Astrocyte of the spinal cord (primary cell): ENCODE measurements at places on chromosomes 5 and 9.
A peak's percentile ranks its signal among the peaks of the same experiment; 100 is the strongest.

DNA sequence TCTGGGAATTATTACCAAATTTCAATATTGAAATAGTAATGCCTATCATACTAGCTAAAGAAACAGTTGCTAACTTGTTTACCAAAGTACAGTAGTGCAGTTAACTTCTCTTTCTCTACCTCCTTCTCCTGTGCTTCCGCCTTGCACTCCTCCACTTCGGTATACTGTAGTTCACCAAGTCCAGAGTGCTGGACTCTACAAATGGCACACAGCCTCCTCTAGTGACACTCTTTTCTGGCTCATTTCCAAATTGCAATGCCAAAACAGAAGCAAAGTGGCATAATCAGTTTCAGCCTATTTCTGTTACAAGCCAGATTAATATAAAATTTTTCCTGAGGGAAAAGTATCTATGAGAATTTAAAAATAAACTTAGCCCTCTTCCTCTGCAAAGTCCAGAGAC lies 86.0 kb upstream of the RASGRF2 start:
- DNase-seq = no peak

- peak; percentile 65 for DNase-seq
Measured at GRCh38 chr5:108521841-108522506, 140.1 kb upstream of the FBXL17 start.

DNA sequence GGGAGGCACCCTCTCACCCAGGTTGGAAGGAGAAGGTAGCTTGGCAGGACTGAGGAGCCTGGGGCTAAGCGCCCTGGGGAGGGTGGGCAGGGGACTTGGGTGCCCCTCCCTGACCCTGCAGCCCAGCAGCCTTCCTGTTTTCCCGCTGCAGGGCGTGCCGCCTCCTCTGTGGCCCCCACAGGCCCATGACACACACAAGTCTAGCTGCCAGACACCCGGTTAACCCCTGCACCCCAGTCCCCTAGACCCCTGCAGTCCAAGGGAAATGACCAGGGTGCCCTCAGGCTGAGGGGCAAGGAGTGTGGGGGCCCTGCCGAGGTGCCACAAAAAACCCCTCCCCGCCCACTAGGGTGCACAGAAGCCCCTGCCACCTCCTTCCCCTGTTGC lies 33.0 kb downstream of the GOLGA2 start:
- no peak for DNase-seq

GRCh38 chr9:73714294-73714693 lies 562.6 kb downstream of the ANXA1 start:
- peak; percentile 43 for DNase-seq

- peak; percentile 23 for DNase-seq
Measured at GRCh38 chr9:5586391-5586802, 42.5 kb upstream of the RIC1 start.

DNA sequence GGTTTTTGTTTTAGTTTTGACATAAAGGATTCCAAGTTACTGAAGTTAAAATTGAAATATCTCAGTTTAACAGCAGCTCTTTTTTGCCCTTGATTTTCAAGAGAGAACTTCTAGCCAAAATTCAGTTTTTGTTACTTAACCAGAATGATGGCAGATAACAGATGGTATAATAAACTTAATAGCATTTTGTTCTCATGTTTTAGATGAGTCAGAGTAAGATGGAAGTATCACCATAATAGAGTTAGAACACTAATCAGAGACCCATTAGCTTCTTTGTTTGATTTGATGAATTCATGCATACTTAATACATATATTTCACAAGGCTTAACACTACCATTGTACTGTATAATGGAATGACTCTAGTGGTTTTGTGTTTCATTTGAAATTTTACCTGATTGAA lies 11.9 kb downstream of the ZCCHC9 start:
- no peak for DNase-seq

- no peak for DNase-seq
Measured at GRCh38 chr5:980001-980588, 28.5 kb upstream of the NKD2 start.

GRCh38 chr5:143812085-143812705 lies at the start of gene HMHB1:
HMHB1 (plus strand) TSS chr5:143812161.
- no peak for DNase-seq

- DNase-seq = no peak
Measured at GRCh38 chr5:67901814-67902496, 313.6 kb upstream of the PIK3R1 start.

GRCh38 chr5:160260881-160261815 lies 31.8 kb downstream of the FABP6 start:
- peak; percentile 93 for DNase-seq

DNA sequence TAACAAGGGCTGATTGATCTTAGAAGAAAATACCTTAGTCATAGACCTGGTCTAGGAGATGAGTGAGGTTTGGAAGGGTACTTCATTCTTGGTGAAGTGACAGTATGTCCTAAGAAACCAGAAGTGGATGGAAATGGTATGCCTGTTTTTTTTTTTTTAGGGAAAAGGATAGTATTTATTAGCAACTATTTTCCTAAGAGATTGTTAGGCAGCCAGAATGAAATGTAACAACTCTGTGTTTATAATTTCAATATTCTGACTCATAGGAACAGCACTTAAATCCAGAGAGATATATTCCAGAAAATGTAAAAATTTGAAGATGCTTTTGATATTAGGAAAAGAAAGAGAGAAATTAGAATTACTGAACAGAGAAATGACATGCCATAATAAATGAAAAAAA lies 21.2 kb upstream of the ARL14EPL start:
- no peak for DNase-seq

GRCh38 chr5:137393196-137393993 lies 105.7 kb downstream of the SPOCK1 start:
- DNase-seq = no peak

DNA sequence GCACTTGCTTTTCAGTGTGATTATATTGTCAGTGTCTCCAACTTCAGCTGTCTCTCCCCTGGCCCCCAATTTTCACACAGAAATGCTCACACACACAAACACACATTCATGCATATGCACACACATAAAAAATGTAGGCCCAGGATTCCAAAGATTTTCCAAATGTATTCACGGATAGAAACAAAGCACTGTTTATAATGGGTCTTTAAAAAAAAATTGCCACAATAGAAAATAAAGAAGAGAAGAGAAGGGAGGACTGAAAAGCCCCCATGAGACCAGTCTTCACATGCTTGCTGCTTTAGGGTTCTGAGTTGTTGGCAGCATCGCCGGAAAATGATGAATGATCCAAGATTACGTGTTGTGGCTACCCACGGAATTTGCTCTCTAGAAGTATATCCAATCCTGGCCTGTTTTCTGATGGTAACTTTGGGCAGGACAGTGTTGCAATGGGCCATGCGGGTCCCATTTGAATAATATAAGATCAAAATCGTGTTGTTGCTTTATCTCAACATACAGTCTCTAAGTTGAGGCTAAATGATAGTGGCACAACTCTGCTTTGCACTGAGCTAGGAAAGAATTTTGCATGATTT lies 36.2 kb upstream of the ACO1 start:
- no peak for DNase-seq

DNA sequence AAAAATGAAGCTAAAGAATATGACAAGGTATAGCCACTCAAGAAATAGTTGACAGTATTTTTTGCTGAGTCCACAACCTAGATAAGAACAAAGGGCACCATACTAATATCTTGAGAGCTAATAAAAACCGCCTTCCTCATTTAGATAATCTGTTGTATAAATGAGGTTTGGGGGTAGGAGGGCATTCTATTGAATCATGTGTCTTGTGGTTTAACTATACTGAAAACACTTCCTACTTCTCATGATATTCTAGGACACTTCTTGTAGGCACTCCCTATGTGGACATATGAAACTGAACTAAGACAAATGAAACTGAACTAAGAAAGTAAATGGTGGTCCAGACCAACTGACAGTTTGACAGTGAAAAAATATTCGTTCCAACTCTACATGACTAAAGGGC lies 1268.5 kb upstream of the C9orf72 start:
- DNase-seq = no peak

DNA sequence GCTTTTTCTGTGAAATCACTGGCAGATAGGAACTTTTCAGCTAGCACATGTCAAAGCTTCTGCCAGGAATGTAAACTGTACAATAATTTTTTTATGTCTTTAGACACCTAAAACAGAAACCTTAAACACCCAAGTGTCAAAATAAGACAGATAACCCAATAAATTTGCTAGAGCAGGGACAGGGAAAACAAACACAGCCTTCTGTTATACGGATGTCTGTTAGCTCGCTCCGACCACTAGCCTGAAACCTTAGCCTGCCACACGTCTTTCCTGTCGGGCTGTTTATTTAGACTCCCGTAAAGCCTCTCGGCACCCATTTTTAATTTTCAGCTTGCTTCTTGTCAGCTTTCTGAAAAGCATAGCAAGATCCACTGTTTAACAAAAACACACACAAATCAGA lies 355.4 kb upstream of the SLC24A2 start:
- DNase-seq = peak; percentile 18

GRCh38 chr5:154476354-154477205 lies 1.4 kb downstream of the HAND1 start:
- DNase-seq = no peak

DNA sequence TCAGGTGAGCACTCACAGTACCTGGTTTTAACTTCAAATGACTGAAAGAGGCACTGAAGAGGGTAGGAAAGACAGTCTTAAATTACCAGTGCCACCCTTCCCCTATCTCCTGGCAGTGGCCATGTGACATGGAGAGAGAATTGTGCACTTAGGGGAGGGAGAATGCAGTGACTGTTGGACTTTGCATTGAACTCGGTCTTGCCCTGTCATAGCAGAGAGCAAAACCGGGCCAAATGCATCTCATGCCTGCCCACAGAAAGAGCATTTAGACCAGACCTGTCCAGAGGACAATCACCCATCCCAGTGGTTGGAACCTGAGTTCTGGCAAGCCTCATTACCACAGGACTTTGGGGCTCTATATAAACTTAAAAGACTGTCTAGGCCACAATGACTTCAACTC lies 211.8 kb upstream of the SH3GL2 start:
- DNase-seq = no peak

GRCh38 chr5:149754172-149754880 lies 24.2 kb downstream of the PPARGC1B start:
- no peak for DNase-seq

DNA sequence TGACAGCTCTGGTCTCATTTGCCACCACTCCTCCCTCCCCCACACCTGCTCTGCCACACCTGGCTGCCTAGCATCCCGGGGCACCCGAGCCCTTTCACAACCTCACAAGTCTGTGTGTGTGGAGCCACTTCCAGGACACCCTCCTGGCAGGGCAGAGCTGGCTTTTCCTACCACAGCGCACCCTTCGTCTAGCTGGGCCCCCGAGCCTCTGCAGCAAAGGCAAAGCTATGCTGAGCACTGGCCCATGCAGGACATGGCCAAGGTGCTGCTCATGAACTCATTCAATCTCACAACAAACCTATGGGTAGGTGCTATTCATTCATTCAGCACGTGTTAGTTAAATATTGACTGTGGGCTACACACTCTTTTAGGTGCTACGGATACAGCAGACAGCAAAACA lies 43.4 kb downstream of the DUSP1 start:
- no peak for DNase-seq

DNA sequence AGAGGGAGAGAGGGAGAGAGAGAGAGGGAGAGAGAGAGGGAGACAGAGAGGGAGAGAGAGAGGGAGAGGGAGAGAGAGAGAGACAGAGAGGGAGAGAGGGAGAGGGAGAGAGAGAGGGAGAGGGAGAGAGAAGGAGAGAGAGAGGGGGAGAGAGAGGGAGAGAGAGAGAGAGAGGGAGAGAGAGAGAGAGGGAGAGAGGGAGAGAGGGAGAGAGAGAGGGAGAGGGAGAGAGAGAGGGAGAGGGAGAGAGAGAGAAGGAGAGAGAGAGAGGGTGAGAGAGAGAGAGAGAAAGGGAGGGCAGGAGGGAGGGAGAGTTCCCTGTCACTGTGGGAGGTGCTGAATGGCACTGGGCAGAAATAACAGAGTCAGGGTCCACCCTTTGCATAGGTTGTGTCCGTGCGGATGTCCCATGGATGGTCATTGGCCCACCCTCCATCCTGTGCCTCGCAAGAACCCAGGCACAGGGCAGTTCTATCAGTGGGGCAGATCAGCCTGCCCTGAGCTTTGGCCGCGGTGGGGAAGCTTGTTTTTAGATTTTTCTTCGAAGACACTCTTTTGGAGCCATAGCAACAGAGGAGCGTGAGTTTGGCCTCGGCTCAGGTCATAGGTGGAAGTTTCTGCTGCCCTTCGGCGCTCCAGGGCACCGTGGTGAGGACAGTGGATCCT lies 30.1 kb downstream of the ADAMTSL2 start:
- no peak for DNase-seq

DNA sequence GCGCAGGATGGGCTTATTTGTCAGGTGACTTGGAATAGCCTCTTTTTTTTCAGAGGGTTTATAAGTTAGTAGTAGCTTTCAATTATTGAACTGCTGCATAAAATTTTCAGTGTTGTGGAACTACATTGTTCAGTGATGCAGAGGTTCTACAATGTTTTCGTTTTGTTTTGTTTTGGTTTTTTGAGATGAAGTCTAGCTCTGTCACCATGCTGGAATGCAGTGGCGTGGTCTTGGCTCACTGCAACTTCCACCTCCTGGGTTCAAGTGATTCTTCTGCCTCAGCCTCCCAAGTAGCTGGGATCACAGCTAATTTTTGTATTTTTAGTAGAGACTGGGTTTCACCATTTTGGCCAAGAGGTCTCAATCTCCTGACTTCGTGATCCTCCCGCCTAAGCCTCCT lies 22.0 kb downstream of the NUP188 start:
- DNase-seq = peak; percentile 53

- DNase-seq = no peak
Measured at GRCh38 chr9:859251-859650, 17.8 kb downstream of the DMRT1 start.

DNA sequence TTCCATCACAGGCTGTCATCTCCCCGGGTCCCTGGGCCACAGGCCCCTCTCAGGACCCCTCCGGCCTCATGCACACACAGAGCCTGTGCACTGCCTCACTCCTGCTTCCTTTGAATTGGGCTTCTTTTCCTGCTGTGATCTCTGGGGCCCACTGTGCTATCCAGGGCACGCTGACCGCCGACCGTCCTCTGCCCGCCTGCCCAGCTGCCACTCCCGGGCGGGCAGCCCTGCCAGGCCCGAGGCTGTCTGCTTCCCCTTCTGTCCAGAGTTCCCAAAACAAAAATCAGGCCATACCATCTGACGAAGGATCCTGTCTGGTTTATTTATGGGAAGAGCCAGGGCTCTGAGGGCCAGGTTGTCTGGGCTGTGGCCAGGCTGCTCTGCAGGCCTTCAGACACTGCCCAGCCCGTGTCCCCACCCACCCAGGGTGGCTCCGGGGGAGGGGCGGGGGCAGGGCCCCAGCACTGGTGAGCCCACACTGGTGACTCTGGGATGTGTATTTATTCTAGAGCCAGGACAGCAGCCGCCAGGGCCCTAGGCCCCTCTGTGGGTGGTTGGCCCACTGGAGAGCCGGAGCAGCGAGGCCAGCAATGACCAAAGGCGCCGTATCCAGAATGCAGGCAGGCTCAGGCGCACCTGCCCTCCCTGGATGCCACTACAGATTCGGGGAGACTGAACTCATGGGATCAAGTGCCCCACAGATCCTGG lies 57.0 kb downstream of the ADAMTS2 start:
- no peak for DNase-seq

- no peak for DNase-seq
Measured at GRCh38 chr5:8685704-8686103, 816.8 kb downstream of the MTRR start.

GRCh38 chr5:38938424-38938823 lies 92.6 kb downstream of the OSMR start:
- DNase-seq = peak; percentile 51
